ENCODE measurements at places on chromosomes 7 and 10. TPM values are rescaled to one million over a fixed set of nuclear protein-coding genes. Genes with fewer than 3 reads are reported as not detected.
A peak's percentile ranks its signal among the peaks of the same experiment; 100 is the strongest.

Gene AFAP1L2
- 14.2 TPM for total RNA-seq

Gene MLXIPL
- not detected for total RNA-seq

Gene ZNF853
- 5.6 TPM for total RNA-seq

Gene ACHE
- total RNA-seq: 0.51 TPM

Gene PVRIG
- not detected for total RNA-seq

Gene GBX1
- total RNA-seq: not detected

- no peak for DNase-seq
Observed at GRCh38 chr10:121952226-121952625, 22.8 kb downstream of the NSMCE4A start.

DNA sequence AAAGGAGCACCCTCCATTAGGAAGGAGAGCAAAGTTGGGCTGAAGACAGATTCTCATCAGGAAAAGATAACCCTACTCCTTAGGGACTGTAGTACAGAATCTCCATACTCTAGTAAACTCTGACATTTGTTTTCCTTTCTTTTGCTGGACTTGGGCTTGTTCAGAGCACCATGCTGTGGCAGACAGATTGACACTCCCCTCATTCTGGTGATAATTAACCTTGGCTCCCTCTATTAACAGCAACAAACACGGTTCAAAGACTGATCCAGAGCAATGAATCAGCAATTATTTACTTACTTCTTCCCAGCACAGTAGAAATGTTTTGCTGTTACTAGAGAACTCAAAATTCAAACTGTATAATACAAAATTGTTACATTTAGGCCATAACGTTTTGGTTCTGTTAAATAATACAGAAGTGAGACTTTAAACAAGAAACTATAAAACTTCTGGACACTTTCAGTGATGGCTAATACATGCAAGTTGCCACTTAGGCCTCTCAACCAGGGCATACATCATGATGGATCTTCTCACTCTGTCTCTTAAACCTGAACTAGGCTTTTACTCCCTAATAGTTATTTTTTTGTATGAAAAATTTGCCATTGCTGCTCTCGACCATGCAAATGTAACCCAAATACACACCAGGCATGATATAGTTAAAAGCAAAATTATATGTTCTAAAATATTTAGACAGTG lies 639.0 kb downstream of the IPMK start:
- peak; percentile 75 for DNase-seq

- no peak for DNase-seq
Observed at GRCh38 chr10:49252313-49253034, 46.5 kb upstream of the C10orf71 start.

GRCh38 chr7:25569765-25570164 lies 341.5 kb upstream of the NPVF start:
- no peak for DNase-seq

- DNase-seq: no peak
Observed at GRCh38 chr7:69564454-69565417, 33.5 kb upstream of the AUTS2 start.

GRCh38 chr7:50782375-50783208 lies at the start of gene GRB10:
Gene GRB10 (minus strand): TSS chr7:50782896. CDS start chr7:50732322, 50,574 bp downstream.
- no peak for DNase-seq

GRCh38 chr7:47371733-47372368 lies 210.1 kb downstream of the TNS3 start:
- DNase-seq: peak; percentile 29

GRCh38 chr7:3008386-3008785 lies 35.3 kb downstream of the CARD11 start:
- DNase-seq: no peak

- no peak for DNase-seq
Observed at GRCh38 chr7:135791543-135792362, 43.1 kb upstream of the FAM180A start.

GRCh38 chr7:68309806-68310205 lies 1288.5 kb upstream of the AUTS2 start:
- no peak for DNase-seq
